ENCODE measurements at places on chromosomes 11 and 22.

- DNase-seq, result no peak
These were observed 9.0 kb downstream of the GNAZ start for GRCh38 chr22:23079240-23079768.

DNA sequence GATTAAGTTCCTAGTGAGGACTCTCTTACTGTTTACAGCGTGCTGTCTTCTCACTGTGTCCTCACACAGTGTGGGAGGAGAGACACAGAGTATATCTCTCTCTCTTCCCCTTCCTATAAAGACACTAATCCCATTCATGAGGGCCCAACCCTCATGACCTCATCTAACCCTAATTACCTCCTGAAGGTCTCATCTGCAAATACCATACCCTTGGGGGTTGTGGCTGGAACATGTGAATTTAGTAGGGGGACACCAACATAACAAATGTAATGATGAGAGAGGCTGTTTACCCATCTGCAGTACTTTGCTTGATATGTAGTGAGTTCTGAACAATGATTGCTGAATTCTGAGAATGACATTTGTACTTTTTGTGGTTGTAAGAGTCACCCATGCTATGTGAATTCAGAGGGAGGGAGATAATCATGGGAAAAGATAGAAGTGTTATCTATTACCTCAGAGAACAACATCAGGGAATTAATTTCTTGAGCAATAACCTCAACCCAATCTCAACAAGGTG lies 4.9 kb upstream of the OR52W1 start:
- DNase-seq, result no peak

- no peak for DNase-seq
These were observed 51.5 kb downstream of the LHFPL7 start for GRCh38 chr22:24894998-24895397.

- DNase-seq, result no peak
These were observed 5.8 kb downstream of the CARS1 start for GRCh38 chr11:3051196-3052108.

All from stimulated activated CD4-positive, alpha-beta T cell treated with anti-CD3 and anti-CD28 coated beads, Interleukin-1b, Interleukin-23, amount 100 ng/mL, for 24 hours (primary cell).